T-cell (primary cell): ENCODE measurements at places on chromosomes 6 and 20.

DNA sequence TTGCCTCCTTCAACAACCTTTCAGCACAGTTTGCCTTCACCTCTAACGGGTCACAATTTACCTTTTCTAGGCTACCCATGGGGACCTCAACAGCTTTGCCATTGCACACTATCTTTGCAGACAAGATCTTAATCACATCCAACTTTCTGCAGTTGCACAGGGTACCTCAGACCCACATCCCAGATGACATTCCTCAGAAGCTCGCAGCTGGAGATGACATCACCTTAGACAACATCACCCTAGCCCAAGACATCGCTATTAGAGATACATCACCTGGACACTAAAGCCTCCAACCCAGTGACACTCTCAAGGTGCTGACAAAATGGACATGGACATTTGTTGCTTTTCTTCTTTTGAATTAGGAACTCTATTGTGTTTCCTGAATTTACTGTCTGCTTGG, 38.6 kb upstream of the RPP40 start:
- no peak for DNase-seq

DNA sequence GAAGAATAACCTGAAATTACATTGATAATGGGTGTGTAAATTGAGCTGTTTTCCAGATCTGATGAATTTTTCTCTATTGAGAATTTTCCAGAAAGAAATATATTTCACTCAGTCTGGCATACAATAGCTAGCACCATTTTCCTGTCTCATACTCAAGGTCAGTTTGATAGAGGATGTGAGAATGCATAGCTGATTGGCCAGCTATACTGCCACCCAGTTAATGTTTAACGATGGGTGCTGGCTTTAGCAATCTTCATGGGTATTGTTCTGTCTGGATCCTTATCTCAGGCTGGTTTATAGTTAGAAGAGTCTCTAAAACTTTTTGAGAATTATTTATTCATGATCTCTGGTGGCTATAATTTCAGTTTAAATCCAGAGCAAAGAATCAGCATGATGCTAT, 147.4 kb downstream of the HDGFL1 start:
- DNase-seq, result no peak

- no peak for DNase-seq
These were observed 301.4 kb upstream of the STXBP5 start for GRCh38 chr6:146902846-146903245.

- no peak for DNase-seq
These were observed 6.5 kb downstream of the PLEKHG1 start for GRCh38 chr6:150606168-150606591.

GRCh38 chr6:1315201-1315559, 3.3 kb downstream of the FOXQ1 start:
- no peak for DNase-seq
